Naive B cell (primary cell): ENCODE measurements at places on chromosomes 11 and 22. TPM values are rescaled to one million over a fixed set of nuclear protein-coding genes. Genes with fewer than 3 reads are reported as not detected.

GRCh38 chr11:94638301-94638901, 71.2 kb downstream of the PIWIL4 start:
- H3K27me3 ChIP-seq: peaks cover 7% of the 10 kb centered on the region
- H3K4me1 ChIP-seq: peaks cover 8% of the 10 kb centered on the region
- H3K36me3 ChIP-seq: no peaks in the 10 kb centered on the region
- H3K4me3 ChIP-seq: no peak overlapping the region

GRCh38 chr11:127233998-127234397, 233.4 kb upstream of the KIRREL3 start:
- no peaks in the 10 kb centered on the region for H3K27me3 ChIP-seq
- H3K4me1 ChIP-seq: no peaks in the 10 kb centered on the region
- no peak overlapping the region for H3K27ac ChIP-seq
- no peak for DNase-seq

DNA sequence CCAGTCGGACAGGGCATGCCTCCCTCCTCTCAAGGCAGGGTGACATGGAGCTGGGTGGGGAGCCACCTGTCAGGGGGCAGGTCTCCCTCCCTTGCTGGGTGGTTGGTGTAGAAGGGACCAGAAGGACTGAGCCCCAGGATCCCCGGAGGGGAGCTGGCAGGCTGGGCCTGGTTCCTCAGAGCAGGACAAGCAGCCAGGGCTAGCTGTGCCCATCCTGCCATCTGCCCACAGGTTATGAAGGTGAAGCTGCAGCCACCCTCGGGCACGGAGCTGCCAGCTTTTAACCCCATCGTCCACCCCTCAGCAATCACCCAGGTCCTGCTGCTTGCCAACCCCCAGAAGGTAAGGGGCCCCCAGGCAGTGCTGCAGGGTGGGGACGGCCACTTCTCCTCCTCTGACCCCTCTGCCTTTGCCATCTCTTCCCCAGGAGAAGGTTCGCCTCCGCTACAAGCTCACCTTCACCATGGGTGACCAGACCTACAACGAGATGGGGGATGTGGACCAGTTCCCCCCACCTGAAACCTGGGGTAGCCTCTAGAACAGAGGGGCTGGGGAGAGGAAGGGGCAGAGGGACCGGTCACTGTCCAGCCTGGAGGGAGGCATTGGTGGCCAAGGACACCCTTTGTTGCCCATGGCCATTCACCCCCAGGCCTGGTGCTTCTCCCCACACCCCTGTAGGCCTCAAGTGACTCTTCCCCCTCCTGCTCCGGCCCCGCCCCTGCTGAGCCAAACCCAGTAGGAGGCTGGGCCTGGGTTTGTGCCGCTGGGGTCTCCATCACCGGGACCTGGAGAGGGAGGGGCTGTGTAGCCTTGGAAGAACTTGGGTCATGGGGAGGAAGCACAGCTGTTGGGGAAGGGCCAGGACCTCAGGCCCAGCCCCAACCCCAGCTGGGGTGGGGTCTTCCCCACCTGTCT, 7.0 kb upstream of the SH3BP1 start:
- no peaks in the 10 kb centered on the region for H3K36me3 ChIP-seq
- no peak for DNase-seq
- H3K4me1 ChIP-seq: peaks cover 61% of the 10 kb centered on the region
- no peaks in the 10 kb centered on the region for H3K27me3 ChIP-seq
- H3K4me3 ChIP-seq: peak overlapping the region; percentile 74

DNA sequence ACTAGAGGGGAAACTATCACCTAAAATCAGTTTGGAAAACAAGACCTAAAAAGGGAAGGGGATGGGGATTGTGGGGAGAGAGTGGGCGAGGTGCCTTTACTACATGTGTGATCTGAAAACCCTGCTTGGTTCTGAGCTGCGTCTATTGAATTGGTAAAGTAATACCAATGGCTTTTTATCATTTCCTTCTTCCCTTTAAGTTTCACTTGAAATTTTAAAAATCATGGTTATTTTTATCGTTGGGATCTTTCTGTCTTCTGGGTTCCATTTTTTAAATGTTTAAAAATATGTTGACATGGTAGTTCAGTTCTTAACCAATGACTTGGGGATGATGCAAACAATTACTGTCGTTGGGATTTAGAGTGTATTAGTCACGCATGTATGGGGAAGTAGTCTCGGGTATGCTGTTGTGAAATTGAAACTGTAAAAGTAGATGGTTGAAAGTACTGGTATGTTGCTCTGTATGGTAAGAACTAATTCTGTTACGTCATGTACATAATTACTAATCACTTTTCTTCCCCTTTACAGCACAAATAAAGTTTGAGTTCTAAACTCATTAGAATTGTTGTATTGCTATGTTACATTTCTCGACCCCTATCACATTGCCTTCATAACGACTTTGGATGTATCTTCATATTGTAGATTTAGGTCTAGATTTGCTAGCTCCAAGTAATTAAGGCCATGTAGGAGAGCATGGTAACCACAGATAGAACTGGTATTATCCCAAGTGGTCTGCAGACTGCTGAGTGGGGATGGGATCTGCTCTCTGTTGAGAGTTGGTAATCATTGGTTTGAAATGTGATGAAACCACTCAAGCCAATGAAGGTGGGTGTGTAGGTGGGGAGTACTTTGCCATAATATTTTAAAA, 3.6 kb downstream of the NEAT1 start:
- H3K27ac ChIP-seq: peak overlapping the region; percentile 100
- H3K4me1 ChIP-seq: peaks cover 82% of the 10 kb centered on the region
- H3K36me3 ChIP-seq: peaks cover 5% of the 10 kb centered on the region
- H3K4me3 ChIP-seq: peak overlapping the region; percentile 84
- DNase-seq: peak; percentile 82
- no peaks in the 10 kb centered on the region for H3K27me3 ChIP-seq

DNA sequence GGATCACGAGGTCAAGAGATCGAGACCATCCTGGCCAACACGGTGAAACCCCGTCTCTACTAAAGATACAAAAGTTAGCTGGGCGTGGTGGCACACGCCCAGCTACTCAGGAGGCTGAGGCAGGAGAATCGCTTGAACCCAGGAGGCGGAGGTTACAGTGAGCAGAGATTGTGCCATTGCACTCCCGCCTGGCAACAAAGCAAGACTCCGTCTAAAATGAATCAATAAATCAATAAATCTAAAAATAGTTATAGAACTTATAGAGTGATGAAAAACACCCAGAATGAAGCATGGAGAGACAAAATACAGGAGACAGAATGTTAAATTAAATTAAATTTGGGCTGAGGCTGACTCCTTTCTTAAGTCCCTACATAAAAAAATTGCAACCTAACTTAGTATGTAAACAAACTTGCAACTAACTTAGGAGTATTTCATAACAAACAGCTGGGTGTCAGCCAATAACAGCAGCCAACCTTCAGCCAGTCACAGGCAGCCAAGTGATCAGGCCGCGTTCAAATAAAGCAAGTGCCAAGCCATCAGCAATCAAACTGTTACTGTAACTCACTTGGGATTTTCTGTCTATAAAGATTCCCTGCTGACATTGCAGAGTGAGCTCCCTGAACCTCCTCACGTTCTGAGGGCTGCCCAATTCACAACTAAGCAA, 7.3 kb upstream of the TP53AIP1 start:
- no peaks in the 10 kb centered on the region for H3K36me3 ChIP-seq
- no peaks in the 10 kb centered on the region for H3K4me1 ChIP-seq
- peaks cover 58% of the 10 kb centered on the region for H3K27me3 ChIP-seq
- DNase-seq: no peak
- H3K27ac ChIP-seq: no peak overlapping the region
- no peak overlapping the region for H3K4me3 ChIP-seq

DNA sequence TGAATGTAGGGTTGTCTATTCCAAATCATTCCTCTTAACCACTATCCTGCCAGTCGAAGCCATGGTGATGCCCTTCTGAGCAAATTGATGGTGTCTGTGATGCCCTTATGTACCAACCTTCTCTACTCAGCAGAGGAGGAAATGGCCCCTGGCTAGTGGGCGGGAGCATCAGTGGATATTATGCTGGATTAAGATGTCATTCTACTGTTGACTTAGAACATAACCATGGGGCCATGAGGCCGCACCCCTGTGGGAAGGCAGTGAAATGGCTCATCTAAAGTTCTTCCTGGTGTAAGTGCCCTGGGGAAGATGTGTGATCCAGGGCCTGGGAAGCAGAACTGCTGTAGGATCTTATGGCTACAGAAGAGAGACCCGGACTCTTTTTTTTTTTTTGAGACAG, 20.7 kb upstream of the P2RY2 start:
- H3K4me1 ChIP-seq: no peaks in the 10 kb centered on the region
- no peaks in the 10 kb centered on the region for H3K27me3 ChIP-seq
- no peaks in the 10 kb centered on the region for H3K36me3 ChIP-seq

DNA sequence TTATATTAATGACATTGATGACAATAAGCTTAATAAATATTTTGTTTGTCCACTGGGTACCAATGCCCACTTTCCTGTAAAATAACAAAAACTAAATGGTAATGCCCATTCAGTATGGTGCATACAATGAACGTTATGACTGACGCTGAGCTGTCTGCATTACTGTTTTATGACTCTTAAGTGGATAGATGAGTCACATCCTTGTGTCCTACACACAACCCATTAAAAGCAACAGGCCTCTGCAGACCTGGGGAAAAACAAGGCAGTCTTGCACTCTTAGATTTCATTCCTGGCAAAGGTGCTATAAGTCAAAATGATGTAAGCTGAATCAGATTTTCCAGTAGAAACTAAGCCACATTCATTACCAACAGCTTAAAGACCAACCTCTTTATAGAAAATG, 176.3 kb upstream of the TMEM45B start:
- peaks cover 15% of the 10 kb centered on the region for H3K27me3 ChIP-seq
- no peaks in the 10 kb centered on the region for H3K36me3 ChIP-seq
- no peak for DNase-seq
- H3K4me3 ChIP-seq: no peak overlapping the region

GRCh38 chr11:17979770-17980371, 33.0 kb downstream of the SERGEF start:
- DNase-seq: peak; percentile 20
- peaks cover 26% of the 10 kb centered on the region for H3K36me3 ChIP-seq
- H3K27ac ChIP-seq: no peak overlapping the region
- H3K27me3 ChIP-seq: no peaks in the 10 kb centered on the region

The NXPE2 gene
- polyA plus RNA-seq: not detected

The OR2AG2 gene
- polyA plus RNA-seq: not detected

The MRGPRX3 gene
- not detected for polyA plus RNA-seq

The TST gene
- 0.79 TPM for polyA plus RNA-seq

The FGF4 gene
- not detected for polyA plus RNA-seq

The IL18 gene
- 1.6 TPM for polyA plus RNA-seq

The CLMP gene
- polyA plus RNA-seq: 0.20 TPM
